Karpas-422 (cell line): ENCODE measurements at places on chromosomes 16 and 17. TPM values are rescaled to one million over a fixed set of nuclear protein-coding genes. Genes with fewer than 3 reads are reported as not detected.

The TBX4 gene
- total RNA-seq: not detected in 2 replicates

The ANKRD40CL gene
- not detected in 2 replicates for total RNA-seq

The CFAP119 gene
- total RNA-seq: 8.9 and 15.0 TPM in 2 replicates

The PRR29 gene
- total RNA-seq: not detected in 2 replicates

The SOST gene
- total RNA-seq: not detected in 2 replicates

The DNAH2 gene
- total RNA-seq: not detected in 2 replicates

The FNDC8 gene
- total RNA-seq: not detected in 2 replicates

The PIPOX gene
- total RNA-seq: 3.6 and 7.2 TPM in 2 replicates

The GJD3 gene
- total RNA-seq: not detected in 2 replicates

GRCh38 chr16:19691161-19691711, 26.8 kb downstream of the KNOP1 start:
- DNase-seq: no peak
- H3K36me3 ChIP-seq: no peaks in the 10 kb centered on the region
- no peak overlapping the region for H3K27ac ChIP-seq
- H3K4me1 ChIP-seq: no peaks in the 10 kb centered on the region

- no peak for DNase-seq
- H3K4me1 ChIP-seq: peaks cover 7% of the 10 kb centered on the region; the same call in 1 of the 2 replicates
- H3K4me3 ChIP-seq: no peak overlapping the region
- H3K27me3 ChIP-seq: no peaks in the 10 kb centered on the region
- H3K36me3 ChIP-seq: peaks cover 23% of the 10 kb centered on the region
- no peak overlapping the region for H3K27ac ChIP-seq
These were observed 29.5 kb downstream of the SMYD4 start for GRCh38 chr17:1800240-1800639.

GRCh38 chr16:21001262-21001661, 100.7 kb downstream of the LYRM1 start:
- peak; percentile 74 for DNase-seq
- H3K36me3 ChIP-seq: no peaks in the 10 kb centered on the region
- no peaks in the 10 kb centered on the region; the same call in 1 of the 2 replicates for H3K27me3 ChIP-seq
- no peaks in the 10 kb centered on the region for H3K4me1 ChIP-seq
- no peak overlapping the region for H3K27ac ChIP-seq
- H3K4me3 ChIP-seq: no peak overlapping the region

DNA sequence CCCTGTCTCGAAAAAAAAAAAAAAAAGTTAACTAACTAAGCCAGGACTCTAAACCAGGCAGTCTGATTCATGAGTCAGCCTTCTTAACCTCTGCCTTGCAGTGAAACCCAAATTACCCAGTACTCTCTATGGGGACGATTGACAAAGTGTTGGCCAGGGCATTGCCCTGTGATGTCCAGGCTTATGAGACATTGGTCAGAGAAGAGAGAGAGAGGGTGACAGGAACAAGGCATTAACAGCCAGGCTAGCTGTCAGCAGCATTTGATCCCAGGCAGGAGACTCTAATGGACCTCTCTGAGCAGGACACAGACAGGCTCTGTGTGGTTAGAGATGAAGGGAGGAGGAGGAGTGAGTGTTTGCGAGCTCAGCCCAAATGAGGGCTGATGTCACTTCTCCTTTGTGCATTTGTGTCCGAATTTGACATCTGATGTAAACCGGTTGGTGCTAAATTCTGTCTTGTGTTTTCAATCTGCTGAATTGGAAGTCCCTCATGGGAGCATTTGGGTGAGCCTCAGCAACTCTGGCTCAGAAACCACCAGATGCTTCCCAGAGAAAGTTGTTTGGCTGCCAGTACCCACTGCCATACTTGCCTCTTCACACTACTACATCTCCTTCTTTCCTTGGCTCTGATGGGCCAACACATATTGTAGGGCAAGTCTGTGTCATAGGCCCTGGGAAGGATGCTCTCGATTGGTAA, 4.3 kb upstream of the MYL4 start:
- no peaks in the 10 kb centered on the region for H3K36me3 ChIP-seq
- peak; percentile 90 for DNase-seq

DNA sequence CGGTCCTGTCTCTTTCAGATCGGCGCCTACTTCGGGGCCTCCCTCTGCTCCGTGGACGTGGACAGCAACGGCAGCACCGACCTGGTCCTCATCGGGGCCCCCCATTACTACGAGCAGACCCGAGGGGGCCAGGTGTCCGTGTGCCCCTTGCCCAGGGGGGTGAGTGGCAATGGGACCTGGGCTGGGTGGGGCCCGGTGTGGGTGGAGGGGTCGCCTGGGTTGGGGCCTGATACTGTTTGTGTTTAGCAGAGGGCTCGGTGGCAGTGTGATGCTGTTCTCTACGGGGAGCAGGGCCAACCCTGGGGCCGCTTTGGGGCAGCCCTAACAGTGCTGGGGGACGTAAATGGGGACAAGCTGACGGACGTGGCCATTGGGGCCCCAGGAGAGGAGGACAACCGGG, 37.7 kb downstream of the ITGAM start:
- H3K4me1 ChIP-seq: peaks cover 2% of the 10 kb centered on the region; the same call in 1 of the 2 replicates
- H3K4me3 ChIP-seq: no peak overlapping the region
- H3K27me3 ChIP-seq: no peaks in the 10 kb centered on the region
- H3K27ac ChIP-seq: no peak overlapping the region

DNA sequence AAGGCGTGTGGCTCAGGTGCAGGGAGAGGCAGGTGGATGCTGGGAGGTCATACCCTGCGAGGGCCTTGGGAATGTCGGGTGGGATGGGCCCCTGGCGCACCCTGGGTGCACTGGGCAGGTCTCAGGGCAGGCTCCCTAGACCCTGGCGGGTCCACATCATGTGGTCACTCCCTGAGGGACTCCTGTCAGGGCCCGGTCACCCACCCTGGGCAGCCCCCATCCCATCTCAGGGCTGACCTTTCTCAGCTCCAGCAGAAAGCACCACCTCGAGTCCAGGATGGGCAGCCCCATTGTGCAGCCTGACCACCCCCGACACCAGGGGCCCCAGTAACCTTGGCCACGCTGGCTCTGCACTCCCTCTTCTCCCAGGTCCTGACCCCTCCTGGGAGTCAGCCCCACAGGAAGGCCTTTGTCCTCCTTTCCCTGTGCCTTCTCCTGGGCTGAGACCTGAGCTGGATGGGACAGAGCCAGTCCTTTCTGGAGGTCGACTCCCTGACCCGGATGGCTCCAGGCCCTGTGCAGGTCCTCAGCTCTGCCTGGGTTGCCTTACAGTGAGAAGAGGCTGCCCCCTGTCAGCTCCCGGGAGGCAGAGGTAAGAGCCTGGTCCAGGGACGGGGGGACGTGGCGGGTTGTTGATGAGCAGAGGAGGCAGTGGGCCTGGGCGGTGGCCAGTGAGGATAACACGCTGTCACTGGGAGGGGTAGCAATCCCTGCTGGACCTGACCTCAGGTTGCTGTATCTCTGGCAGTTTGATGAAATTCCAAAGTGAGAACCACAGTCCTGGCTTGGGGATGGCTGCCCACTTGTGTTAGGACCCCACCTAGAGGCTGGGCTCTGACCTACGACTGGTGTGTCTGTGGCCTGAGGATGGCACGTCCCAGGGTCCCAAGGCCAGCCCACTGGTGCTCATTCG, 77.9 kb downstream of the GOSR1 start:
- peak; percentile 71 for DNase-seq
- H3K27me3 ChIP-seq: no peaks in the 10 kb centered on the region
- H3K36me3 ChIP-seq: no peaks in the 10 kb centered on the region
- no peak overlapping the region for H3K27ac ChIP-seq

DNA sequence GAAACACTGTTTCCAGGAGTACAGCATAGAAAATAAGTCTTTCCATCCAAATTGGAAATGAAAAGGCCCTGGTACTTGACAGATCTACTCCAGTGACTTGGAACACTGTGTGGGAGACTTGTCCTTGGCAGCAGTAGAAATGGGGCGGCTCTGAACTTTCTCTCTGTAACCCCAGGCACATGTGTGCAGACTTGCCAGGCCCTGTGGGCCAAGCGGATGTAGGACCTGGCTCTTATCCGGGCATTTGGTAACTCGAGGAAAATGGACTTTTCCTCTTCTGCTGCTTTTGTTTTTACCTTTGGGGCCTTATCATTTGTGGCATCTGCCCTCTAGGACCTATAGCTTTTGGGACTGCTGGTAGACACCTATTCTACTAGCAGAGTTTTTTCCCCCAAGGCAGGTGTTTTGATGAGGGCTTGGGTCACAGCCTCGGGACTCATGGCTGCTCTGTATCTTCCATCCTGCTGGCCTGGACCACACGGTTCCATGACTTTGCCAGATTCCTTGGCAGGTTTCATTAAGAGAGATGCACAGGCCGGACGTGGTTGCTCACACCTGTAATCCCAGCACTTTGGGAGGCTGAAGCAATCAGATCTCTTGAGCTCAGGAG, 43.5 kb downstream of the SMPD3 start:
- H3K27ac ChIP-seq: no peak overlapping the region
- H3K4me1 ChIP-seq: peaks cover 1% of the 10 kb centered on the region
- H3K4me3 ChIP-seq: no peak overlapping the region
- no peak for DNase-seq

GRCh38 chr17:79080761-79081290, 6.2 kb downstream of the ENGASE start:
- H3K27me3 ChIP-seq: no peaks in the 10 kb centered on the region
- H3K27ac ChIP-seq: no peak overlapping the region
- H3K4me3 ChIP-seq: no peak overlapping the region
- H3K36me3 ChIP-seq: no peaks in the 10 kb centered on the region
- peaks cover 2% of the 10 kb centered on the region for H3K4me1 ChIP-seq

DNA sequence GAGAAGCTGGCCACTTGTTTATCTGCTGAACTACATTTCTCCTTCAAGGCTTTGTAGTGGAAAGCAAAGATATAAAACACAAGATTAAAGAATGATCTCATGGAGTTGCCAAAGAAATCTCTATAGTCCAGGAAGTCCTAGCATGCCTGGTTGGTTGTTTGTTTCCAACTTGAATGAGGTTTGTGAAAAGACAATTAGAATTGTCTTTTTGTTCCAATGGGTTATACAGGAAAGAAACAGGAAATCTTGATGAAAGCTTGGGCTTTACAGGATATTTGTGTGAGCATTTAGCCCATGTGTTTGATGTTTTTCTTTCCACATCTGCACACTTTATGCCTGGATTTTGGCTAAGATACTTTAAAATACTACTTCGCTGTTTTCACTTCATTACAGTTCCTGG, 273.4 kb downstream of the CEP112 start:
- H3K4me3 ChIP-seq: no peak overlapping the region
- no peak overlapping the region for H3K27ac ChIP-seq
- no peaks in the 10 kb centered on the region for H3K27me3 ChIP-seq
- no peak for DNase-seq

DNA sequence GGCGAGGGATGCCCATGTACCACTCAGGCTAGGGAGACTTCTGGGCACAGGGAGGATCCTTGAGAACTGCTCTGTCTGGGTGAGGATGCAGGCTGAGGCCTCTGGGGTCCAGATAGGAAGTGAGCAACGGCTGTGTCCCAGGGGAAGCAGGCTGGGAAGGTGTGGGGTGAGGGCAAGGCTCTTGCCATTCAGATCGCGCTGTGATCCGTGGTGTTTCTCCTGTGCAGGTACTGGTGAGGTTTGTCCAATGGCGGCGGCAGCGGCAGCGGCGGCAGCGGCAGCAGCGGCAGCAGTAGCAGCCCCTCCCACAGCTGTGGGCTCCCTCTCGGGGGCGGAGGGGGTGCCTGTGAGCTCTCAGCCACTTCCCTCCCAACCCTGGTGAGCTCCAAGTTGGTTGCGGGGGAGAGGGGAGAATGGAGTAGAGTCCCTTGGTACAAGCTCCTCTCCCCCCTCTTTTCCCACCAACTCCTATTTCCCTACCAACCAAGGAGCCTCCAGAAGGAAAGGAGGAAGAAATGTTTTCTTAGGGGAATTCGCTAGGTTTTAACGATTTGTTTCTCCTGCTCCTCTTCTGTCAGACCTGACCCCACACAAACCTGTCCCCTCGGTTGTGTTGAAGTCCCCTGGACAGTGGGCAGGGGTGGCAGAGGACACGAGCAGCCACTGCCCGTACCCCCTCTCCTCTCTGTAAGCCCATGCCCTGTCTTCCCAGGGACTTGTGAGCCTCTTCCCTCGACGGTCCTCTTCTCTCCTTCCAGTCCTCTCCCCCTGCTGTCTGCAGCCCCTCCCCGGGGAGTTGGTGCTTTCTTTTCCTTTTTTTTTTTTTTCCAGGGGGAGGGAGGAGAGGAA, 1.9 kb upstream of the PRRT2 start:
- peak; percentile 62 for DNase-seq
- H3K36me3 ChIP-seq: peaks cover 23% of the 10 kb centered on the region
- peak overlapping the region; percentile 75; the same call in 1 of the 2 replicates for H3K4me3 ChIP-seq
- peak overlapping the region; percentile 57 for H3K27ac ChIP-seq
- no peaks in the 10 kb centered on the region for H3K27me3 ChIP-seq

- no peaks in the 10 kb centered on the region for H3K4me1 ChIP-seq
- no peak for DNase-seq
- no peaks in the 10 kb centered on the region for H3K27me3 ChIP-seq
- no peak overlapping the region for H3K4me3 ChIP-seq
- H3K36me3 ChIP-seq: no peaks in the 10 kb centered on the region
- no peak overlapping the region for H3K27ac ChIP-seq
These were observed 55.7 kb downstream of the TOX3 start for GRCh38 chr16:52491216-52491615.

DNA sequence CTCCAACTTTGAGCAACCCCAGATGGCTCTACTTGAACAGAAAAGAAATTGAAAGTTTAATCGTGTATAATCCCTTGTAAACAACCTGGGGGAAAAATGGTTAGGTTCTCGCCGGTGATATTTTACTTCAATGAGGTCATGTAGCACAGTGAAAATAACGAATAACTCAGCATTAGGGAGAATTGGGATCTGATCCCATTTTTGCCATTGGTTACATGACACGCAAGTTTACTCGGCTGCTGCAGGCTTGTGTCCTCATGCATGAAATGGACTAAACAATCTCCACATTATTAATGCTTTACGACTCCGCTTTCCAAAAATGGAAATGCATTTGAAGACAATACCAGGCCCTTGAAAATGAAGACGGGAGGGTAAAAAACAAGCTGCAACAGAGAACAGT, 45.5 kb upstream of the LRRC37A3 start:
- H3K27ac ChIP-seq: peak overlapping the region; percentile 100
- no peaks in the 10 kb centered on the region for H3K36me3 ChIP-seq
- DNase-seq: peak; percentile 55
- peaks cover 77% of the 10 kb centered on the region for H3K4me1 ChIP-seq

GRCh38 chr17:31743797-31744196, 115.2 kb downstream of the COPRS start:
- no peaks in the 10 kb centered on the region for H3K36me3 ChIP-seq
- H3K4me1 ChIP-seq: no peaks in the 10 kb centered on the region
- DNase-seq: peak; percentile 33
- H3K27ac ChIP-seq: no peak overlapping the region
- H3K4me3 ChIP-seq: no peak overlapping the region

DNA sequence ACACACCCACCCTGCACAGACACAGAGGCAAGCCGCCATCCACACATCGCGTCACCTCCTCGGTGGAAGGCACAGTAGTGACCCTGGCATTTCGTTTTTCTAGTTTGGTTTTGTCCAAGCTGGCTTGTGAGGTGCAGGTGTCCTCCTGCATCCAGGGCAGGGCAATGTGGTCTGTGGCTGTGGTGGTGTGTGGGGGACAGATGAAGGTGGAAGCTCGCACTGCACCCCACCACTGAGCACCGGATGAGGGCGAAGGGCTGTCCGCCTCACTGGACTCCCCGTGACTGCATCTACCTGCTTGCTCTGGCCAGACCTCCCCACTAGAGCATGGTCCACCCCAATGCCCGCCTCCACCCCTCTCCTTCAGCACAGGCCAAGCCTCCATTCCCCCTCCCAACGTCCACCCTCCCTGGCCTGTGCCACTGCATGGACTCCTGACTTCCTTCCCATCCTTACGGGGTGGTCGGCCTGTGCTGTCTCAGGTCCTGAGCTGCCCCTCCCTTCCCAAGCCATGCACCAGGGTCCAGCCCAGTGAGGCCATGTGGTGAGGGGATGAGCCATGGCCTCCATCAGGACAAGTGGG, 78.8 kb upstream of the CBX4 start:
- no peak for DNase-seq
- H3K4me3 ChIP-seq: no peak overlapping the region
- H3K27ac ChIP-seq: no peak overlapping the region
- no peaks in the 10 kb centered on the region for H3K27me3 ChIP-seq
- H3K36me3 ChIP-seq: no peaks in the 10 kb centered on the region
